ENCODE measurements at places on chromosomes 5 and 9.

- no peak for DNase-seq
Measured at GRCh38 chr5:2852446-2852845, 101.0 kb upstream of the IRX2 start.

DNA sequence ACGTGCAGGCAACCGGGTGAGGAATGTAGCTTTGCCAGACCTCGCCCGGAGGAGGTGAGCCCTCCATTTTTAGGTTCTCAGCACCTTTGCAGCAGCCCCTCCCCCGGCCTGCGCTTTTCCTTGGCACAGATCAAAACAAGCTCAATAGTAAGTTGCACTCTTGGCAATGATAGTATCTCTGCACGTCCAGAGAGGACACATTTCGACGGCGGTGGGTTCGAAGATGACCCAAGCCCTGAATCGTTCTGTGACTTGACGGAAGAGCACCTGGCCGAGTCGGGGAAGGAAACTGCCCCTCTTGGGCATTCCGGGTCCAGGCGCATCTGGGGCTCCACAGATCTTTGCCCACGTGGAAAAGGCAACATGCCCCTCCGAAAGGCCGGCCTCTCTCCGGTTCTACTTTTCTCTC is 904 bp downstream of the GDNF start:
- DNase-seq = no peak

- DNase-seq = no peak
Measured at GRCh38 chr5:92002721-92003274, 619.7 kb upstream of the ARRDC3 start.

- no peak for DNase-seq
Measured at GRCh38 chr5:118891252-118891651, 97.1 kb downstream of the DTWD2 start.

DNA sequence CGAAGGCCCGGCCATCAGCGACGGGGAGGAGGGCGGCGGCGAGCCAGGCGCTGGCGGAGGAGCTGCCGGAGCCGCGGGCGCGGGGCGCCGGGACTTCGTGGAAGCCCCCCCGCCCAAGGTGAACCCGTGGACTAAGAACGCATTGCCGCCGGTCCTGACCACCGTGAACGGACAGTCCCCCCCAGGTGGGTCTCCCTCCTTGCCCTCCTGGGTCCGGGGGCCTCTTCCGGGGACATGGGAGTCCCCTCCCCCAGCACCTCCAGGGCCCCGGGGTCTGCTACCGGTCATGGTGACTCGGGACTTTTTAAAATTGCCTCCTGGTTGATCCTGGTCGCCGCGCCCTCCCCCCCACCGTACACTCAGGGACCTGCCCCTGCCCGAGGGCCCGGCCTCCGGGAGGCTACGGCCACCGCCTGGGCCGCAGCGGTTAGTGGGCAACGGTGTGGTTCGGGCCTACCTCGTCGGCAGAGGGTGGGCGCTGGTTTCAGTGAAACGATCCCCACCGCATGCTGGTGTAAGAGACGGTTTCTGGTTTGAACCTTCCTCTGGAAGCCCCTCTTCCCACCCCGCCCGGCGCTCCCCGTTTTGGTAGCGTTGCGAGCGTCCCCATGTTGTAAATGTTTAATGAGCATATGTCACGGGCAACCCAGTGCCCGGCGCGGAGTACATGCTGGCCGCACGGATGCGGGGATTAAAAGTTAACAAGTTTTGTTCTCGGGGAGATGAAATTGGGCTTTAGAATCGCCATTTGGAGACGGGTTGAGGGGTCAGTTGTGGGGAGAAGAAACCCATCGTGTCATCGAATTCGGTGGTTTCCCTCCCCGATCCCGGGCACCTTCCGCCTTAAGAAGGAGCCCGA is 1.1 kb downstream of the LARP1 start:
- DNase-seq = no peak

GRCh38 chr5:100165309-100165708 is 369.9 kb upstream of the FAM174A start:
- DNase-seq = no peak

GRCh38 chr9:4266602-4267001 is 33.3 kb downstream of the GLIS3 start:
- no peak for DNase-seq

DNA sequence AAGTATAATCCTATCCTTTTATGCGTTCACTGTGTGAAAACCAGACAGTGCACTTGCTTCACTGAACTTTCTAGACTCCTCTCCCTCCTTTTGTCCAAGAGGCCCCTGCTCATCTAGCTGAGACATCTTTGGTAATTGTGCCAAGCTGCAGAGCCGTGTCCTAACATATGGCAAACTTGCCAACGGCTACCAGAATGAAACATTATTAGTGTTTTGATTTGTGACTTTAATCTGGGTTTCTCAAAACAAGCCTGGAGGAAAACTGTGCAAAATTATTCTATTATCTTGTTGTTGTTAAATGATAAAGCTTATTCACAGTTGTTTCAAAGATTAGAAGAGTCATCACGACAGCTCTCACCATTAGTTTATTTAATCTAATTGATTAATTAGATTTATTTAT is 79.0 kb upstream of the RETREG1 start:
- no peak for DNase-seq

DNA sequence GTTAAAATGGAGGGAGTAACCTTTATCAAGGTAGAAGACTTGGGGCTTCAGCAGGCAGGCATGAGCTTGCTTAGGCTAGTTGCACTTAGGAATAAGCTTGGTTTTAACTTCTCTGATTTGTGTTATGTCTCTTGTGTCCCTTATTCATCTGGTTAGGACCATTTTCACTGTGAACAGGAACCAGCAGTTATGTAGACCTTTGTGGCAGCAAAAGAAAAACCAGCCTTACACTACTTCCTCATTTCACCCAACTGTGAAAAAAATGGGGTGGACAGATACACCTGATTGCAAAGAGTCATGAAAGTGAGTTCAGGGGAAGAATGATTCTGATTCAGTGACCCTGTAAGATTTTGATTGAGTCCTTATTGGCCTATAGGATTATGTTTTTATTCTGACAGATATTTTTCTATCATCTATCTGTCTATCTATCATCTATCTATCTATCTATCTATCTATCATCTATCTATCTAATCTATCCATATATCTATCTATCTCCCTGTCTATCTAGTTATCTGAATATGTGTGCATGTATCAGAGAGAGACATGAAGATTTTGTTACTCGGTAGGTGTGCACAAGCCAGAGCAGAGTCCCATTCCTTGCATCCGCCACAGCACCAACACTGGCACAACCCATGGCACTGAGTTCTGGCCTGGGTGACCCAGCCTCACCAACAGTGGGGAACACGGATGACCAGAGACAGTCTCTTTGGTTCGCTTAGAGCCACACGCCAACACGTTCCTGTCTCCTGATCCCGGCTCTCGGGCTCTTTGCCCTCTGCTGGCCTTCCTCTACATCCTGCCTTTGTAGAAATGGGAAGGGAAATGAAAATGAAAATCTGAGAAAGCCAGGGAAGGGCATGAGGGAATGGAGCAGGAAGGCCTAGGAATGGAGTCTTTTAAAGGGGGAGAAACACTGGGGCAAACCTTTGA is 1.3 kb upstream of the ZNF366 start:
- DNase-seq = no peak

- no peak for DNase-seq
Measured at GRCh38 chr9:99811598-99812383, 9.9 kb upstream of the NR4A3 start.

- DNase-seq = no peak
Measured at GRCh38 chr5:32964261-32964660, 253.1 kb downstream of the NPR3 start.
